Nephron progenitor cell (in vitro differentiated cells): ENCODE measurements at places on chromosomes 6 and 20.

GRCh38 chr20:43916073-43916880 is 1.6 kb downstream of the TOX2 start:
- peaks cover 96% of the 10 kb centered on the region for H3K27me3 ChIP-seq
- peaks cover 7% of the 10 kb centered on the region for H3K36me3 ChIP-seq
- DNase-seq = peak; percentile 49
- H3K27ac ChIP-seq = no peak overlapping the region
- peaks cover 12% of the 10 kb centered on the region for H3K4me1 ChIP-seq
- peak overlapping the region; percentile 88 for H3K4me3 ChIP-seq

- no peaks in the 10 kb centered on the region for H3K36me3 ChIP-seq
- H3K4me3 ChIP-seq = no peak overlapping the region
- peaks cover 4% of the 10 kb centered on the region for H3K27me3 ChIP-seq
- DNase-seq = no peak
- H3K4me1 ChIP-seq = peaks cover 72% of the 10 kb centered on the region
- H3K27ac ChIP-seq = no peak overlapping the region
Measured at GRCh38 chr6:26260725-26261490, 104.1 kb upstream of the BTN3A2 start.

DNA sequence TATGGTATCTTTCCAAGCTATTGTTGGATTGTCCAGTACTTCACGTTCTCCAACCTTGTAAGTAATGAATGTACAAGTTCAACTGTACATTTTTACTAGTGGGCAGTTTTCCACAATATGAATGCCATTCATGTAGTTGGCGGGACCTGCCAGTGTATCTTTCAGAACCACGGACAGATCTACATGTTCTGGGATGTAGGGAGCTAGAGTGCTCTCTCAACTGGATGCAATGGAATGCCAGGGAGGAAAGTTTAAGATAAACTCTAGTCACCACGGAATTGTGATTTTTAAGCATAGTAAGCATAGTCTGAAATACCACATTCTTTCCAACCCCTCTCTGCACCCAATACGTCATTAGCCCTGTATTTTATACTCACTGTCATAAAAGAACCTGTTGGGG is 21.5 kb upstream of the HLA-C start:
- H3K36me3 ChIP-seq = no peaks in the 10 kb centered on the region
- no peak overlapping the region for H3K27ac ChIP-seq
- H3K4me3 ChIP-seq = no peak overlapping the region

- H3K27me3 ChIP-seq = peaks cover 3% of the 10 kb centered on the region
- peak overlapping the region; percentile 99 for H3K4me3 ChIP-seq
- H3K36me3 ChIP-seq = no peaks in the 10 kb centered on the region
- H3K27ac ChIP-seq = peak overlapping the region; percentile 99
- H3K4me1 ChIP-seq = peaks cover 15% of the 10 kb centered on the region
Measured at GRCh38 chr6:99520855-99521632, 5.8 kb upstream of the USP45 start.
